ENCODE measurements at places on chromosomes 1 and 21. TPM values are rescaled to one million over a fixed set of nuclear protein-coding genes. Genes with fewer than 3 reads are reported as not detected.

PDPN gene
- 18.8 TPM for total RNA-seq

NR1I3 gene
- not detected for total RNA-seq

DNA sequence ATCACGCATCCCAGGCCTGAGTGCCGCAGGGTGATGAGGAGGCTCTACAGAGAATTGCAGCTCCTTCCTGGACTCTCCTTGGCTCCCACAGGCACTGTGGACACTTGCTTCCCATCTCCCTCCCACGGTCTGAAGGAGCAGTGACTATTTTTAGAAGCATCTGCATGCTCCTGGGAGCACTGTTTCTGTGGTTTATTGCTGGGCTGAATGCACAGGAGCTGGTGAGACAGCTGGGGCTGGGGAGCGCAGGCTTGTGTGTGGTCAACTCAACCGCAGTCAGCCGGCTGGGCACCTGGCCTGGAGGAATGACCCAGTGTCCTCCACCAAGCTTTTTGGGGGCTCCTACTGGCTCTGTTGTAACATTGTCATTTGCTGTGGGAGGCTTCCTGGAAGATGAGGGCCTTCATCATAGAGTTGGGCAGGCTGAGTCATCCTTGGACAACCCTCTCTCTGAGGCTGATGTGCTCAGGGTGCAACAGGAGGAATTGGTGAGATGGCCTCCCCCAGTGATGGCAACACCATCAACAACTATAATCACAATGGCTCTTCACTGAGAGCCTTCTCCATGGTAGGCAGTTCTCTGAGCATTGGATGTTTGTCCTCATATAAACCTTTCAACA, 1.7 kb downstream of the NFASC start:
- no peak for DNase-seq

GRCh38 chr1:163523375-163524029, 201.7 kb downstream of the NUF2 start:
- no peak for DNase-seq

DNA sequence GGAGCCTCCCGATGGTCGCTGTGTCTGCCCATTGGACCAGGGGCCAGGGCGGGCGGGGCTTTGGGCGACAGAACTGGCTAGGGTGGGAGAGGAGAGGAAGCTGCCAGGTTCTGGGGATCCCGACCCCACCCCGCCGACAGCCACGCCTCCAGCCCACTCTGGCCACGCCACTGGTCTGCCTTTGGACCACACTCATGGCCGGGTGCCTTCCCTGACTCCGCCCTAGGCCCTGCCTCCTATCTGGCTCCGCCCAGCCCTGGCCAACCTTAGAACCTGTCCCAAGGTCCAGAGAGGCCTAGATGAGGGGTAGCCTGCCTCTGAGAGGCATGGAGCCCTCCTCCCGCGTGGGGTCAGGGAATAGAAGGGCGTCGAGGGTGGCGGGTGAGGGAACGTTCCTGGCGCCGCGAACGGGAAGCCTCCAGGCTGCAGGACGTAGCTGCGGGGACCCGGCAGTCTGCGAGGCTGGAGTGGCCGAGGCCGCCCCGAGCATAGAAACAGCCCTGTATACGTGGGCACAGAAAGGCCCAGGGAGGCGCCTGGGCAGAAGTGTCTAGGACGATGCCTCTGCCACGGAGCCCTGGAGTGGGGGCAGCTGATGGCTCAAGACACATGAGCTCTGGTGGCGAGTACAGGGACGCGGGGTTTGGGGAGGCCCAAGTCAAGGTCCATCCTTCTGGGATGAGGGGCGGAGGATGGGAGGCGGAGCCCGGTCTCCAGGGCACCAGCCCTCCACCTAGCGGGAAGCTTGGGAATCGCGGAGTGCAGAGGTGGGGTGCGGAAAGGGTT, 11.5 kb upstream of the COL16A1 start:
- DNase-seq = peak; percentile 96

- DNase-seq = no peak
These were observed 164.6 kb downstream of the NCAM2 start for GRCh38 chr21:21162786-21163185.

All from cerebellum (tissue), 4 donors.